ENCODE measurements at places on chromosomes 4 and X.

- DNase-seq: no peak
Measured at GRCh38 chrX:134146493-134146892, 90.5 kb upstream of the CCDC160 start.

DNA sequence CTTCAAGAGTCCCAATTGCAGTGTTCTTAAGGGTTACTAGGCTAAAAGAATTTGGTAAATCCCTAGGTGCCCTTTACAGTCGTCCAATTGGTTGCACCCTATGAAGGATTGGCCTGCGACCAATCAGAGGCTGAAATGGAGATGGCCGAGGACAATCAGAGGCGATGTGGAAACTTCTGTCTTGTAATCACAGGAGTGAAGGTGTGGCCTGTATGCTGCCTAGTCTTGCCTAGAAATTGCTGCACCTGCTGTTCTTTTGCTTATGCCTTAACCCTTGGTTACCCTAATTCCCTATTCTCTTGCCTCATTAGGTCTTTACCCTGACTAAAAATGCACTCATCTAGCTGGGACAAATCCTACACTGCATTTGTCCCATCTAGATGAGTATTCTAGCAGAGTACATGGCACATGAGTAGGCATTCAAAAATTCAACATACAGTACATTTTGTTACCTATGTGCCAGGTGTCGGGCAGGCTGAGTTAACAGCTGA is 1.0 kb upstream of the DCK start:
- no peak for DNase-seq

DNA sequence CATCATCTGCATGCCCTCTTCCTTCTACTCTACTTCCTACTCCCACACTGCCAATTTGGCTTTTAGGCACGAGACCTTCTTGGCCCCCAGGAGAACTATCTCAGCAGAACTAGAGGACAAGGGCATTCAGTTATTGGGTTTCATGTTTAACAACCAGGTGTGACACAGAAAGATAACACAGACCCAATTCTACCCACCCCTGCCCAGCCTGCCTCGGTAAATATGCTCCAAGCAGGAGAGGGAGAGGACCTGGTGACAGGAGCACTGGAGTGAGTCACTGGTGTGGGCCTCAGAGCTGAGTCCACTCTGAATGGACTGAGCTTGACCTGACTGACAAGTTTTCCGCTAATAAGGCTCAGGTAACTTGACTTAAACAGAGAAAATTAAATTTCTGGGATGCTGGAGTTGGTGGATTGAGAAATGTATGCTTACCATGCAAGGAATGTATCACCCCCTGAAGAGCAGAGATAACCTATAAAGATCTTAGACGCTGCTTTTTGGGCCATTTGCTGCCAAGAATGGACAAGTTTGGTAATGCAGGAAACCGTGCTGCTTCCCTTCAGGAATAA is 52.5 kb downstream of the CASP3 start:
- DNase-seq: no peak

GRCh38 chr4:99855678-99856077 is 38.5 kb downstream of the LAMTOR3 start:
- DNase-seq: no peak

DNA sequence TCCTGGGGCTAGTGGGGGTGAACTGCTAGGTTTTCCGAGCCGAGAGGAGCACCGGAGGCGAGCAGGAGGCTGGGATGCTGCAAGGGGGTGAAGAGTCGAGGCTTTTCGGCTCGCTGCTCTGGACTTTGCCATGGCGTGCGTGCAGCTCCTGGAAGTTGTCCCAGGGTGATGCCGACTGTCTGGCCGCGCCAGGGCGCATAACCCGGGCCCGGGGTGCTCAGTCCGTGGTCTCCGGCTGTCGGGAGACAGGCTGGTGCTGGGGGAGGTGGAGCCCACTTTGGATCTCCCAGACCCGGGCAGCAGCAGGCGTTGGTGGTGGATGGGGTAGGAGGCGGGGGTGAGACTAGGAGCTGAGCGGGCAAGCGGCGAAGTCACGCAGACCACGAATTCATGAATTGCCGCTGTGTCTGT is 793 bp downstream of the GRIA3 start:
- DNase-seq: no peak

DNA sequence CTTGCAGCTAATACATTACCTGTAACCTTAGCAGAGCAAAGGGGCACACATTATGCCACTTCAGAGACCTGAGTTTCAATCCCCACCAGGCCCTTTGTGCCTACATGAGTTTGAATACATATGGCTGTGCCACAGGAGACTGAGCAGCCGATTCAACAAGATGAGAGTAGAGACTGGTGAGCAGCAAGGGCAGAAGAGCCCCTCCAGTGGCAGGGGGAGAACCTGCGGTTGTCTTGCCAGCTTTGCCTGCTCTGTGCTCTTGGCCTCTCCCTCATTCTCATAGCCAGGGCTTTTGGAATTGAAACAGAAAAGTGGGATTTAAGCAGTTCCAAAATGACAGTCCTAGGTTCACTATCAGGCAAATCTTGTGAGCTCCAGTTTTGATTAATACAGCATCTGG is 52.3 kb upstream of the CLNK start:
- no peak for DNase-seq

DNA sequence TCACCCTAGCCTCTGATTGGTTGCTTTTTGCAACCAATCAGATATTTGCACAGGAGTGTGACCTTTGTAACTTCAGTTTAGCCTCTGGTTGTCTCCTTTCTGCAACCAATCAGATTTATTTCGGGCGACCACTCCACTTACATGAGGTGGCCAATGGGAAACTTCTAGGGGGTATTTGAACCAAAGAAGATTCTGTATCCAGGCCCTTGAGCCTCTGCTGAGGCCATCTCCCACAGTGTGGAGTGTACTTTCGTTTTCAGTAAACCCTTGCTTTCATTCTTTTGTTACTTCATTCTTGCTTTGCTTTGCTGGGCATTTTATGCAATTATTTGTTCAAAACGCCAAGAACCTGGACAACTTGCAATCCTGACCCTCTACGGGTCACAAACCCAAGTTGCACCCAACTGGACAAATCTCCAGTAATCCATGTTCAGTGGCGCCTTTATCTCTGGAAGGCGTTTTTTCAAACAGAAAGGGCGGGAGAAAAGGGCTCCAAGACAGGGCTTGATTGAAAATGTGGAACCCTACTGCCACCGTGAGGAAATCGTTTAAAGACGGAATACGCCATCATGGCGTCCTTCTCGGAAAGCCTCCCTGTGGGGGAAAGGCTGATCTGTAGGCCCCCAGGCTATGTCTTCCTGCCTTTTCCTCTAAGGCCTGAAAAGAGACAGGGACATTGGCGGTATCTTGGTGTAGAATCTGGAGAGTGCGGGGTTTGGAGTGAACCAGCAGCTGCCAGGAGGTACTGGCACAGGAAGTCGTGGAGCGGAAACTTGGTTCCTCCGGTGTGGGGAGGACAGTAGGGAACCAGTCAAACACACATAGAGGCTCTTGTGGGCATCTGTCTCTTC is 184.6 kb downstream of the OR13H1 start:
- DNase-seq: no peak

DNA sequence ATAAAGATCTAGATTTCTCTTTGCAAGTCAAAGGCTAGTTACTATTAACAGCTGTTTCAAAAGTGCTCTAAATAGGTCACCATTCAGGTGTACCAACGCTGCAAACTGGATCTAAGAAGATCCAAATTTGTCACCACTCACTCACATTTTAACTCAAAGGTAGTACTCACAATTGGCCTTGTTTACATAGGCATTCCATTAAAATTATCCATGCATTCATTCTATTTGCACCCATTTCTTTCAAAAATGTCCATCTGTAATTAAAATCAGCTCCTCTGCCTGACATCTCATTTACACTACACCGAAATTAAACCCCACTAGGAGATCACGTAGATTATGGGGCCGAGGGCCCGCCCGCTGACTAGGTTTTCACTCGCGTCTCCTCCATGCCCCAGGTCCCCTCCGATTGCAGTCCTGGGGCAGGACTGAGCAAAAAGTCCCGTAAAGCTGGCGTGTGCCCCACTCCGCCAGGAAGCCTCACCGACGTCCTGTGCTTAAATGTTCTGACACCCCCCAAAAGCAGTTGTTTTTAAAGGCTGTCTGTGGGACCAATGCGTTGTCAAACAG is 1.3 kb upstream of the ING2 start:
- DNase-seq: no peak

- no peak for DNase-seq
Measured at GRCh38 chrX:16754019-16754418, 32.2 kb upstream of the TXLNG start.

GRCh38 chr4:133150486-133151340 is 1.6 kb downstream of the PCDH10 start:
- no peak for DNase-seq

DNA sequence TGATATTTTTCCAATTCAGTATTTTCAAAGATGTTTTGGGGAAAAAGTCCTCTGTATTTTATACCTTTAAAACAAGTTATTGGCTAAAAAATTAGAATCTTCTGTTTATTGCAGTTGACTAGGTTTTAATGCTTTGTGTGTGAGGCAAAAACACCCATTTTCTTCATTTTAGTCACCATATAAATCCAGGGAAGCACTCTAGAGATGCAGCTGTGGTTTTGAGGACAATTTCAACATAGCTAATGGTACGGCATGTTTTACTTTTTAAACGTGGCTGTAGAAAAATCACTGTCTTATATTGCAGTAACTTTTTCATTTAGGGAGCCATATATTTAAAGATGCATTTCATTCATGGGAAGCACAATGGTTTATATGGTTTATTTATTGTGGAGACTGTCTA is 129.1 kb upstream of the PITX2 start:
- no peak for DNase-seq

GRCh38 chrX:57447856-57448255 is 144.0 kb upstream of the ZXDB start:
- no peak for DNase-seq
